ENCODE measurements at places on chromosomes 5 and 9.

- DNase-seq: no peak
Observed at GRCh38 chr5:80246995-80247729, 8.7 kb downstream of the SERINC5 start.

DNA sequence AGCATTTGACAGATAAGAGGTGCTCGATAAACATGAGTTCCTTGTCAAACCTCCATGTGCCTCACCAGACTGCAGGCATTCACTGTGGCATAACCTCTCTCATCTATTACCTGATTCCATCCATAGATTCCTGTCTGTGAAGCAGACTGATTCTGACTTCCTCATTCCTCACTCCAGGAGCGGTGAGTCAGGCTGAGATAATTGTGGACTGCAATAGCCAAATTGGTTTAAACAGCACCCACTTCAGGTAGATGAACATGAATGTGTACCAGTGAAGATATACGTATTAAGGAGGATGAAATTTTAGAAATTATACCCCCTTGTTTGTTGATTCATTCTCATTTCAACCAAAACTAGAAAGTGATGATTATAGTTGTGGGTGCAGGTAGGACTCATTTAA lies 391.2 kb downstream of the HINT1 start:
- DNase-seq: no peak

DNA sequence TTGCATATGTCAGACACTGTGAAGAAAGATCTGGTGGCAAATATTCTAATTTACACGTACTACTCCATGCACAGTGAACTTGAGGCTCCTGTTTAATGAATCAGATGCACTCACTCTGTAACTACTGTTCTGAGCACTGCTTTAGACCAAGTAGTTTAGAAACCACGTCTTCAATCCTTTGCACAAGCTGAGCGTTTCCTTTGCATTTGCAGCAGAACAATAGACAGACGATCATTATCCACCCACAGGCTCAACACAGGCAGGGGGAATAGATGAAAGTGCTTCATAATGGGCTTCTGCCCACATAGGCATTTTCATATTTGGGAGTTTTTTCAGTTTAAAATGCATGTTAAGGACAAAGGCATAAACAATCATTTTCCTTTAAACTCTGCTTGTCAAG lies 423.3 kb upstream of the ADAMTS16 start:
- no peak for DNase-seq

- no peak for DNase-seq
Observed at GRCh38 chr9:23941051-23941450, 115.0 kb upstream of the ELAVL2 start.

DNA sequence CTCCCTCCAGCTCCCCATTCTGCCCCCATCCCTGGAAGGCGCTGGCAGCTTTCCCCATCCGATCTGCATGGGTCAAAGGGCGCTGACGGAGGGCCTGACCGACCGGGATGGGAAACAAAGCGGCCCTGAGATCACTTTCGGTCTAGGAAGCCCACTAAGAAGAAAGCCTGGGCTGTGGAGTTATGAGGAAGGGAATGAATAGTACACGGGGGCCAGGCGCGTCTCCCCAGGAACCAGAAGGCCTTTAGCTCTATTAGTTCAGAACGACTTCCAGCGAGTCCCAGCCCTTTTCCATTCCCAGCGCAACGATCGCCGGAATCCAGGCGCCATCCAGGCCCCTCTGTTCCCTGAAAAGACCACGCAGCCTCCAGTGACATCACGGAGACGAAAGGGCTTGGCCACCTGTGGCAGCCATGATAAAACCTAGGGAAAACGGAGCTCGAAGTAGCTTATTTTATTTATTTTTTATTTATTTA lies 70.1 kb upstream of the CCDC180 start:
- DNase-seq: no peak

DNA sequence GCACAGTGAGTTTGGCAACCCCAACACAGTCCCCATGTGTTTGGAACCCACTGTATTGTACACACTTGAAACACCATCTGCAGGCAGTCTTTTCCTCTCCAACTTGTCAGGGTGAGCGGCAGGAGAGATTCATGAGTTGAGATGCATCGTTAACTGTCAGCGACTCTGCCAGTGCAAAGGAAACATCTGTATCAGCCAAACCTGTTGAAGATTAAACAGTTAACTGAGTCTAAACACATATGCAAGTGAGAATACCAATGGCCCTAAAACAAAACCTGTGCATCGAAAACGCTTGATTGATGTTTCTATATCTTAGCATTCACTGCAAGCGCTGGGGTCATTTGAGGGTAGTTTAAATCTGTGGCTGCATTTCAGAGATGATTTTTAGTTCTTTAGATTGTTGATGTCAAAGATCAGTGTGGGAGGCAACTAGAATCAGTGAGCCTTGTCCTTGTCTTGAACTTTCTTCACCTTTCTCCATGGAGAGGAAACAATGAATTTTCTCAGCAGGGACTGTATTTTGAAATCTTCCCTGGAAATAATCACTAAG lies 41.3 kb upstream of the PAM start:
- no peak for DNase-seq

GRCh38 chr5:97418462-97418861 lies 235.4 kb upstream of the RIOK2 start:
- DNase-seq: no peak

GRCh38 chr5:149682532-149683075 lies 47.5 kb upstream of the PPARGC1B start:
- DNase-seq: no peak

- DNase-seq: no peak
Observed at GRCh38 chr5:11323761-11324160, 562.7 kb upstream of the DAP start.

DNA sequence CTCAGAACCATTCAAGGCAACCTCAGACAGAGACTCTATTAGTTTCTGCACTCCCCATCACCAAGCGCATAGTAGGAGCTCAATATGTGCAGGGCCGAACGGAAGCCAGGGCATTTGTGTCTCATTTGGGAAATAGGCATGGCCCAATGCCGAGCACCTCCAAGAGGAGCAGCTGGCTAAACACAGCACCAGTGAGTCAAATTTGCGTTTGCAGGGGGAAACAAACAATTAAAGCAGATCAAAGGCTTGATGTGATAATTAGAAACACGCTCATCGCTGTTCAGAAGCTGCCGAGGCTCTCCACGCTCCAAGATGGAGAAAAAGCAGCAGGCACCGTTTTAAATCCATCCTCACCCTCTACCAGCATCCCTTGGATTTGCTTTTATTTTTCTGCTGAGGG lies 225.3 kb downstream of the AGTPBP1 start:
- DNase-seq: no peak

DNA sequence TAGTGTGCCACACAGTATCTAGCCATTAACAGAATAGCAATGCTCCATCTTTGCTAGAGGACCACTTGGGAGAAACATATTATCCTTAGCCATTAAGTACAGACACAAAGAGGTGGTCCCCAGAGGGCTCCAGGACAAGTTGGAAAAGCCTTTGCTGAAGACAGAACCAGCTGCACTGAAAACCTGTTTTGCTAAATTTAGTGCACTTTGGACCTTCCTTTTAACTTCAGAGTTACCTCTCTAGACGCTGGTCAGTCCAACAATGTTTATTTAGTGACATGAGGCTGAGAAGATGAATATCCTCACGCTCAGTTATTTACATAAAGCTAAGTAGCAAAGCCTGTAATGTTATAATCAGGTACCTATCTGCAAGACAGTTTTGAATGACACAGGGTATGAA lies 265.0 kb upstream of the ZNF608 start:
- DNase-seq: no peak

GRCh38 chr5:107805166-107805565 lies 134.4 kb upstream of the EFNA5 start:
- no peak for DNase-seq

DNA sequence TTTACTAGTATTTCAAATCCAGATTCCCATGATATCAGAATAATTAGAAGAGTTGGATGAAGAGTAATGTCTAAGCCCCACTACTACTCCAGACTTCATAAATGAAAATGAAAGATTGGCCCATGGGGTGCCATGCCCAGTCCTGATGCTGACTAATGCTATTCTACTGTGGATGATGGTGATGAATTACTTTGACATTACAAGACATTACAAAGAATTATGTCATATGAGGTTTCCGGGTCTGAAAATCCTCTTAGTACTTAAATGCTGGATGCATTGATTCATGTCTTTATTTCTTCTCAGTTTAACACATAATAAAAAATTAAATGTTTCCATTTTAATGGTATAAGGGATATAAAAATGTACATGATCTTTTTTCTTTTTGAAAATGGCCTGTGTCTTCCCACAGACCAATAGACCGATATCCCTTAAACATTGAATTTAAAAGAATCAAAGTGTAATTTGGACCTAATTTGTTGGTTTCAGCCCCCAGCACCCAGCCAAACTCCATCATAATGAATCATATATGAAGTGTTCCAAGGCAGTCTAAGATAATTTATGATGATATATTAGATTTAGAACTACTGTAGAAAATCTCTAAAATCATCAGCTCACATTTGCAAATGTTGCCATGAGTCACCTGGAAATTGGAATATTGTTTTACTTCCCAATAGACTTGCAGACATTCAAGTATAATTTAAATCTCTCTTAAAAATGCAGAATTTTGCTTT lies 223.6 kb upstream of the SGCD start:
- no peak for DNase-seq

DNA sequence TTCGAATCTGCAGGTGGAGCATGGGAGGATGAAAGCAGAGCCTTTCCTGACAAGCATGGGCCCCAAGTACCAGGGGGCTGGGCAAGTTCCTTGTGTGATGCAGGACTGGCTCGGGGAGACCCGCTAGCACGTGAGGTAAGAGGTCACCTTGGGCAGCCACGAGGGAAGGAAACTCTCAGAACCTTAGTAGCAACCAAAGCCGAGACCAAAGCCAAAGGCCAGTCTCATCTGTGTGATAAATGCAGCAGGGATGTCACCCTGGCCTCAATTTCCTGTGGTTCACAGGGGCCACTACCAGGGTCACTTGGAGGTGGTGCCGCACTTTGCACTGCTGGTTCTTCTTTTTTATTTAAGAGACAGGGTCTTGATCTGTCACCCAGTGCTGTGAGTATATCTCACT lies 39.5 kb downstream of the PRRT1B start:
- no peak for DNase-seq

GRCh38 chr9:5459289-5459829 lies 9.0 kb downstream of the CD274 start:
- DNase-seq: no peak

- no peak for DNase-seq
Observed at GRCh38 chr5:149811453-149811852, 81.3 kb downstream of the PPARGC1B start.

DNA sequence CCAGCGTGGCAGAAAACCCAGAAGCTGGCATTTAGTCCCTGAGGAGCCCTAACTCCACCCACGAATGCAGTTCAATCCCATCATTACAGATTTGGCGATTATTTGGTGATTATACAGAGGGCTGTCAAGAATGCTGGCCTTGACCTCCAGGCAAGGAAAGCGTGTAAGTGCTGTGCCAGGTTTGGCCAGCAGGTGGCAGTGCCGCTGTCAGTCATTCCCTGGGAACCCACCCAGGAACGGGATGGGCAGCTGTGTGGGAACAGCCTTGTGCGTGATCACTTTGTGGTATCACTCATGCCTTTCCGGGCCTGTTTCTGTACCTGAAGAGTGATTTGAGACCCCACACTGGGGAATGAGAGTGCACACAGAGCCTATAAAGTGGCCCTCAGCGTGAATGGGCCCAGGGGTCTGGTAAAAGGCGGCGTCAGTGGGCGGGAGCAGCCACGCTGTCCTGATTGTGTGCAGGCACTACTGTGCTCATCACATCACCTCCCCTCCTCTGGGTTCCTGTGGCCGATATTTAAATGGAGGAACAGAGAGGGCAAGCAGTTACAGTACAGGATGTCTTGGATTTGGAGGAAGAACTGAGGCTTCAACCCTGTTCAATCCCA lies 215.6 kb downstream of the ROR2 start:
- no peak for DNase-seq

- DNase-seq: no peak
Observed at GRCh38 chr9:16543686-16544085, 326.8 kb downstream of the BNC2 start.

GRCh38 chr5:53199882-53200281 lies 90.3 kb upstream of the MOCS2 start:
- no peak for DNase-seq

GRCh38 chr5:179114756-179115155 lies 54.6 kb downstream of the ZNF354C start:
- DNase-seq: no peak

- no peak for DNase-seq
Observed at GRCh38 chr5:169165052-169165451, 135.9 kb downstream of the SLIT3 start.

DNA sequence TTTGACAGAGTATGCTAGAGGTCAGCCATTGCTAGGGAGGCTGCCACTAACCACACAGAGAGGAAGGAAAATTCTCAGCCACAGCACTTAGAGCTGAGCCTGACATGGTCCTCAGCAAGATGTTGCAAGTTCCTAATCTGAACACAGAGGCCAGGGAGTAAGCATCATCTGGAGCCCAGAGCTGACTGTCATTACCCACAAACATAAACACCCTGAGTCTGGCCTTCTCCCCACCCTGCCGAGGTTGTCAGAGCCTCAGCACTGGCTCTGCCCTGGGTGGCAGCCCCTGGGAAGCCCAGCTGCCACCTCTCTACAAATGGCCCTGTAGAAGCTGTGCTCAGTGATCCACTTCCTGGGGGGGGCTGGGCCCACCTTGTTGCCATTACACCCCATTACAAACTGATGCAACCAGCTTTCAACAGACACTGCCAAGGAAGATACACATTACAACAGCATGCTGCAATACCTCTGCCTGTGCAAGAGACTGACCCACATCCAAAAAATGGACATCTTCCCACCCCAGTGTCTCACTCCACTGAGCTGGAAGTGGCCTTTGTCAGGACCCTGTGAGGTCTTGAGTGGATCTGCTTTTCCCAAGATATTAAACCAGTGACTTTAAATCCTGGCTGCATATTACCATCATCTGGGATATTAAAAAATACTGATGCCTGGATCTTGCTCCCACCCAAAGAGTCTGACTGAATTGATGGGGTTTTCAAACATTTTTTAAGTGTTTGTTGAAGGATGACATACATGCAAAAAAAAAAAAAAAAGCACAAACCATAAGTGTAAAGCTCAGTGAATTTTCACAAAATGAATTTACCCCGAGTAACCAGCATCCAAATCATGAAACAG lies 33.0 kb downstream of the IRF1 start:
- DNase-seq: no peak

DNA sequence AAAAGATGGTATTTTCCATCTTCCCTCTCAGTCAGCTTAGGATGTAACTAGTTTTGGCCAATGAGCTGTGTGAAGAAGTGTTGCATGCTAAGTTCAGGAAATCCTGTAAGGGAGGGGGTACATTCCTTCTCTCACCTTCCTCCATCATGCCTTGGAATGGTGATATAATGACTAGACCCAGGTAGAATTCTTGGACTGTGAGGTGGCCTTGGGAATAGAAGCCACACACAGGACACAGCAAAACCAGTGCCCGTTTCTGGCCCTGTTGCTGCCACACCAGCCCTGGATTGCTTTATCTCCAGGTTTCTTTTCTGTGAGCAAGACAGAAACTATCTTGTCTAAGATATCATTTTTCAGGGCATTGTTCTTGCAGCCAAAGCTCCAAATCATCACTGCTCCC lies 10.5 kb upstream of the ZNF354A start:
- DNase-seq: no peak

DNA sequence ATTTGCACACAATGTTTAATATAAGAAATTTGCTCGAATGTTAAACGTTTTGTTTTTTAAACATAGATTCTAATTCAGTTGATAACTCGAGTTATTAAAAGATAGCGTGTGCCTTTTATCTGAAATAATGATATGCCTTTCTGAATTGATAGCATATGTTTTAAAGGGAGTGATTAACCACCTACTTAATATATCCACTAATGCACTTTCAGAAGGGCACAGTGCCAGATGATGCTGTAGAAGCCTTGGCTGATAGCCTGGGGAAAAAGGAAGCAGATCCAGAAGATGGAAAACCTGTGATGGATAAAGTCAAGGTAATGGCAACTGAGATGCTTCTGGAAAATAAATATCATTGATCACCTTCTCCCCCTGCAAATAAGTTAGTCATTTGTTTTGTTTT lies 53.9 kb downstream of the ERAP1 start:
- no peak for DNase-seq

Data from stimulated activated CD4-positive, alpha-beta T cell treated with anti-CD3 and anti-CD28 coated beads, TNF-alpha, amount 100 ng/mL, for 1 hour (primary cell).